Ureter (tissue), 1 donor: ENCODE measurements at places on chromosomes 3 and 15. TPM values are rescaled to one million over a fixed set of nuclear protein-coding genes. Genes with fewer than 3 reads are reported as not detected.

Gene NR1I2
- 1.2 TPM for total RNA-seq

Gene PLD1
- 43.7 TPM for total RNA-seq

Gene PAK2
- total RNA-seq: 55.0 TPM

Gene RTP1
- not detected for total RNA-seq

Gene SERINC4
- 0.34 TPM for total RNA-seq

Gene TMIE
- 1.0 TPM for total RNA-seq

Gene CCDC14
- 52.0 TPM for total RNA-seq
